ENCODE measurements at places on chromosomes 5 and 9. TPM values are rescaled to one million over a fixed set of nuclear protein-coding genes. Genes with fewer than 3 reads are reported as not detected.

- no peak for DNase-seq
These were observed 7.2 kb downstream of the TBCA start for GRCh38 chr5:77768978-77769377.

The FCN2 gene
- total RNA-seq, result not detected

DNA sequence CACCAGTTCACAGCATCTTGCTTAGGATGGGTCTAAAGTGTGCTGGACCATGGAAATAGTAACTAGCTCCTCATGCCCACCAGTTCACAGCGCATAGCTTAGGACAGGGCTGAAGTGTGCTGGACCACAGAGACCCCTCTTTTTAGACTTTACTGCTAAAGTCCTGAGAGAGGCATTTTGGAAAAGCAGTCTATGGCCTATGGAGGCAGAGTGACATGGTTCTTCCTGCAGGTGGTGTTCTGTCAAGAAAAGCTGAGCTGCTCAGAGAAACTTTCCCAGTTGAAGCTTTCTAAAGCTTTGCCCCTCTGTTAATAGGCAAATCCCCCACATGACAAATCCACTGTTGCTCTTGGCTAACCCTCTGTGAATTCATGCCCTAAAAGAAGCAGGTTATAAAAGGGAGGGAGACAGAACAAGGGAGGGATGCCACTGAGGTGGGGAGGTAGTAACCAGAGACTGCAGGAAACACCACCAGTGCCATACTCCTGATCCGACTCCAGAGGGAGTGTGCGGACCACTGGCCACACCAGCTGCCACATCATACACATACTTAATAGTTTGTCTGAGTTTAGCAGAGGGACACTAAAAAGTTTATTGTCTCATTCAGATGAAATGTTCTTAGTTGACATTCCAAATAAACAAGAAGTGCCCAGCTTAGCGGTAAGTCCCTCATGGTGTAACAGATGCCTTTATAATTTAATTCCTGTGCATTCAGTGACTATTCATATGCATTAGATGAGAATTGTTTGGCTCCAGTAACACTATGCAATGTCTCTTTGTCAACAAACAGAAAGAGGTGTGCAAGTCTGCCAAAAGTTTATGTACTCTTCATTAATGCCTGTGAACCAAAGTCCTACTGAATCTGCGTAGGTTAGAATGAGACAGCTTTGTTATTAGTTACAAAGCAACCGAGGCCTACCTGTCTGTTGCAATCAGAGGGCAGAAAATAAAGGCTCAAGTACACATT is 236.2 kb upstream of the NFIL3 start:
- DNase-seq, result peak; percentile 10

The PCDHGA5 gene
- total RNA-seq, result 0.05 TPM

DNA sequence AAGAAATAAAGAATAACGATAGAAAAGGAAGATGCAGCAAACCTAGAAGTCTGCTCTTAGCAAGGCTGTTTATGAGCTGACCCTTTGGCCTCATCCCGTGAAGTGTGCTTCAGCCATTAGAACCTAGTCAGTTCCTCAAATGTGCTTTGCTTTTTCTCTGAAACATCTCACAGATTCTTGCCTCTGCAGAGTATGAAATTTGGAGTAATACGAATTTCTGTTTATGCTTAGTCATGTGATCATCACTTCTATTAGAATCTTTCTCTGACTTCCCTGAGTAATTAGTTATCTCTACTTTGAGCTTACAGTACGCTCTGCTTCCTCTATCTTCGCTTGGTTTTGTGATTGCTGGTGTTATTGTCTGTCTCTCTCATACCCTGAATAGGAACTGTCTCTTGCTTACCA is 11.3 kb downstream of the CYSTM1 start:
- no peak for DNase-seq

GRCh38 chr9:70924895-70925547 is 196.4 kb downstream of the TRPM3 start:
- peak; percentile 27 for DNase-seq

The TAF1L gene
- total RNA-seq, result not detected

GRCh38 chr5:88374391-88374790 is 105.7 kb upstream of the TMEM161B start:
- no peak for DNase-seq

- no peak for DNase-seq
These were observed 16.5 kb downstream of the WNK2 start for GRCh38 chr9:93200449-93200742.

The PCDHGA6 gene
- total RNA-seq, result 0.07 TPM

The NMUR2 gene
- not detected for total RNA-seq

GRCh38 chr9:76654051-76654461 is 110.2 kb upstream of the PCA3 start:
- no peak for DNase-seq

The PARP8 gene
- 22.0 TPM for total RNA-seq

The FOXD1 gene
- total RNA-seq, result 0.12 TPM

DNA sequence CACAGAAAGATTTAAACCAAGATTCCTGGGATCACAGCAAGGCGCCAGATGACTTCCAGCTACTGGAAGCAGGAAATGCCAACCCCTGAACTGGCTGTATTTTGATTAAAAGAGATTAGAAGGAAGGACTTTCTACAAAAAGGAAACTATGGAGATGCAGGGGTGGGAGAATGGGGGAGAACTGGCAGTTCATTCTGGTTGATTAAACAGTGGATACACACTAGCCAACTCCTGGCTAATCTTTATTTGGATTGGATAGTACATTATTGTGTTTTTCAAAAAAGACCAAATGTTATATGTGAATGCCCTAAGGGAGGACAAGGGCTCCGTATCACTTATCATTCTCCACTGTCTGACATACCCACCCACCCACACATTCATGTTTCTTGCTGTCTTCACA is 93.2 kb downstream of the CDO1 start:
- no peak for DNase-seq

The LURAP1L gene
- total RNA-seq, result not detected

The TEX48 gene
- not detected for total RNA-seq

The KIF20A gene
- total RNA-seq, result 78.9 TPM

DNA sequence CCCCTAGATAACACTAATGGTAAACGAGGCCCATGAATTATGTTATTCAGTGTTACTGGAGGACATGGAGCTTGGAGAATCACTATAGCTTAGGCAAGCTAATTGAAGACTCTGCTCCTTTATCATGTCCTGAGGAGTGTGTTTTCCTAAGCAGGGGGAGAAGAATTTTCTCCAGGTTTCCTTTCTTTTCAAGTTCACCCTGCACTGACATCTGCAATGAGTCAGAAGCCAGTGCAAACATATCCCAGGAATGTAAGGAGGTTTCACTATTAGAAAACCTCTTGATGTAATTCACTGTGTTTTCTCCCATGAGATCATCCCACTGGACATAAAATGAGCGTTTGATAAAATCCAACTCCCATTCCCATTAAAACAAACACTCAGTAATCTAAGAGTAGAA is 75.6 kb downstream of the DMRT2 start:
- DNase-seq, result no peak

GRCh38 chr9:85522459-85523092 is 219.2 kb downstream of the AGTPBP1 start:
- DNase-seq, result peak; percentile 40

The CREB3 gene
- 13.7 TPM for total RNA-seq

- DNase-seq, result no peak
These were observed 158.3 kb upstream of the MAP3K1 start for GRCh38 chr5:56656846-56657726.

DNA sequence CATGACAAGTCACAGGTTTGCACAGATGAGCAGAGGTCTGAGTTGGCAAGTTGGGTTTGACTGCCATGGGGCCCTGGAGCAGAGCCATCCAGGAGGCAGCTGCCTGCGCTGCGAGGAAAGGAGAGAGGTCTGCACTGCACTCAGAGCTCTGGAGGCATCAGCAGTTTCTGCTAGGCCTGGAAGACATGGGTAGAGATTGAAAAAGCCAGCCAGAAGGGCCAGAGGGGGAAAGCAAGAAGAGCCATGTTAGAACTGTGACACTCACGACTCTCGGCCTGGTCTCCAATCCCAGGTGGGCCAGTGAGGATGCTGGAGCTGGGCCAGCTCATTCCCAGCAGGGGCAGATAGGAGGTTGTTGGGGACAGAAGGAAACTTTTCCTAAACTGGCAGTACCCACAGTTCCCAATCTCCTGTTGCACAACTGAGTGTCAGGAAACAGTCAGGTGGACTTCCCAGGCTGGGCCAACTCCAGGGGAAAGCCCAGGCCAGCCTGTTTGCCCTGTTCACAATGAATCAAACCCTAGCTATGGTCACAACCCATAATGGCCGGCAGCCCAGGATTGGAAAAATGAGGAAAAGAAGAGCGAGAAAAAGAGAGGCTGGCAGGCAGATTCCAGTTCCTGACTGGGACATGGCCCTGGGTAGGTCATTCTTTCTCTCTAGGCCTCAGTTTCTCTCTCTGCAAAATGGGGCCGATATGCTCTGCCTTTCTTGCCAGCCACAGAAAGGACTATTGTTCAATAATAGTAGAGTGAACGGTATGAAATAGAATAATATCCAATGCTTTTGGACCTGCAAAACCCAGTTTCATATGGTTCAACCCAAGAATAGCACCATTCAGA is 7.8 kb upstream of the ORM1 start:
- DNase-seq, result no peak

The FUT7 gene
- not detected for total RNA-seq

DNA sequence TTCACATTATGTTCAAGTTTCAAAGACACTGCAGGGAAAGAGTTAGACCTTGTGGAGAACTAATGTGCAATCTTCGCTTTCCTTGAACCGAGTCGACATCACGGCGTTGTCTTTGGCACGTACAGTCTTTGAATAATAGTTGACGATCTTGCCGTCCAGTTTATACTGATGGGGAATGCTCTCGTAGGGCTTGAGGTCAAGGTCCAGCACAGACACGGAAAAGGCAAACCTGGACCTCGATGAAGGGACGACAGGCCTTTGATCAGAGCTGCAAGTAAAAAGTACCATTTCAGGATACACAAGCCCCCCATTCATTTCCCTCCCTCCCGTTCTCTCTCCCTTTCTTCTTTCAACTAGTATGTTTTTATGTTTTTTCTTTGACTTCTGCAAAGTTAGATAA is 54.1 kb downstream of the IPPK start:
- DNase-seq, result no peak

DNA sequence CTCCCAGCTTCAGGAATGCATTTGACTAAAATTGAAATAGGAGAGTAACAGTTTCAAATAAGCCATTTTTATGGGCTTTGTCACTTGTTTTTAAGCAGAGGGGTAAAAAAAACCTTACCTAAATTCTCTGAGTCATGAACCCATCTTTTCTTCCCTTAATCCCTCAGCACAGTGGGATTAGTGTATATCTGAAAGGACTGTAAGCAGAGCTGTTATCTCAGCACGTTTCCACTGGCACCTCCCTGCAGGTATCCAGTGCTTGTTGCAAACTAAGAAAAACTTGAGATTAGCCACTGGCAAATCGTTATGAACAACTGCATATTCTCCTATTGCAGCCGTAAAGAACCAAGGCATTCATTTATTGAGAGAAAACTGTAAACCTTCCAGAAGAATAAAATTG is 872.7 kb downstream of the EFNA5 start:
- no peak for DNase-seq

DNA sequence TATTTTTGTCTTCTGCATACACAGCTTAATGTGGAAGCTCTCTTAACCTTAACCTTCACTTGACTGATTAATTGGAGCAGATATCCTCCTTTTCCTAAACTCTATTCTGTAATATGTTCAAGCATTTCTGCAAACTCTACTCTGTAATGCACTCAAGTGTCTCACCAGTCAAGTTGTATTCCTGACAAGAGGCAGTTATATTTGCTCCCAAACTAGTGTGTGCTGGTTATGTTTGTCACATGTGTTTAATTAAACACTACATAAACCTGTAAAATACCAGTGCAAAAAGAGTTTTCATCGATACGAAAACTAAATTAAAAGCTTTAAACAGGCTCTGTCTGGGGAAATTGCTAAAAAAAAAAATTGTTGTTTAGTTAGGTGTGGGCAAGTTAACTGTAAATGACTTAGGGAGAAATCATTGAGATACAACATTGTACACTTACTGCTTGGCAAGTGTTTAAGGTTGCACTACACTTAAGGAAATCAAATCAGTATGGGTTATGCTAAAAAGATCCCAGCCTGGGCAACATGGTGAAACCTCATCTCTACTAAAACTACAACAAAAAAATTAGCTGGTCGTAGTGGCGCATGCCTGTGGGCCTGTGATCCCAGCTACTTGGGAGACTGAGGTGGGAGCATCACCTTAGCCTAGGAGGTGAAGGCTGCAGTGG is 6.7 kb downstream of the FAF2 start:
- no peak for DNase-seq

All from activated naive CD4-positive, alpha-beta T cell treated with anti-CD3 and anti-CD28 coated beads for 36 hours (primary cell).